ENCODE measurements at places on chromosomes 2 and 18.

DNA sequence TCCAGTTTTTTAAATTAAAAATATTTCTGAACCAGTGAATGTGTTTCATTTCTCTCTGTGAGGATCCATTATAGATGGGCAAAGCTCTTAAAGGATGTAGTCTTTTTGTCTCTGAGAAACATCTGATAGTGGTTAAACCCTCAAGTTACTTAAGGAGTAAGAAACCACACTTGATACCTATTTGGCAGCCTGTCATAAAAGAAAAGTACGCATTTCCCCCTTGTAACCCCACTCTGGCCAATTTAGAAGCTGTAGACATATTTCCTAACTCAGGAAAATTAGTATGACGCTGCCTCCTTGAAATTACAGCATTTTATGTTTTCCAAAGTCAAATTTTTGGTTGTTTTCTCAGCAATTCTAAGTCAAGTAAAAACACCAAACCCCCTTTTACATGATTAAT, 2.0 kb downstream of the STAT4 start:
- DNase-seq, result no peak

DNA sequence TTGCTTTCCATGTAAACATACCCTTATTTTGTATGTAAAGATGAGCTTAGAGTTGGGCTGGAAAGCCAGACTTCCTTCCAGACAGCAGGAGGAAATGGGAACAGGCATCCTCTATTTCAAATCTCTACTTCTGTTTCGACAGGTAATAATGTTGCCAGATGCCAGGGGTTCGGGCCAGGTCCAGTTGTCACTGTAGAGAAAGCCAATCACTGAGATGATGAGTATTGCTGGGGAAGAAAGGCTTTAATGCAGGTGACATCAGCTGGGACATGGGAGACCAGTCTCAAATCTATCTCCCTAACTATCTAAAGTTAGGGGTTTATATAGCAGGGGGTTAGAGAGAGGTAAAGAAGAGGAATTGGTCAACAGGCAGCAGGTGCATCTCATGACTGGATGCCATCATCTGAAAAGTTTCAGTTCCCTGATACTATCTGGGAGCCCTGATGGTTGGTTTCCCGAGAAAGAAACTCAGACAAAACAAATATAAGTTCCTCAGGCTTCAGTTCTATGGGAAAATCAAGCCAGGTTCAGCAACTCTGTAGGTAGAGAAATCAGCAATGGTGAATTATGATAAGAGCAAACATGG, 9.3 kb upstream of the MTCL1 start:
- DNase-seq, result no peak

GRCh38 chr2:172283476-172283875, 143.9 kb upstream of the ITGA6 start:
- DNase-seq, result no peak

DNA sequence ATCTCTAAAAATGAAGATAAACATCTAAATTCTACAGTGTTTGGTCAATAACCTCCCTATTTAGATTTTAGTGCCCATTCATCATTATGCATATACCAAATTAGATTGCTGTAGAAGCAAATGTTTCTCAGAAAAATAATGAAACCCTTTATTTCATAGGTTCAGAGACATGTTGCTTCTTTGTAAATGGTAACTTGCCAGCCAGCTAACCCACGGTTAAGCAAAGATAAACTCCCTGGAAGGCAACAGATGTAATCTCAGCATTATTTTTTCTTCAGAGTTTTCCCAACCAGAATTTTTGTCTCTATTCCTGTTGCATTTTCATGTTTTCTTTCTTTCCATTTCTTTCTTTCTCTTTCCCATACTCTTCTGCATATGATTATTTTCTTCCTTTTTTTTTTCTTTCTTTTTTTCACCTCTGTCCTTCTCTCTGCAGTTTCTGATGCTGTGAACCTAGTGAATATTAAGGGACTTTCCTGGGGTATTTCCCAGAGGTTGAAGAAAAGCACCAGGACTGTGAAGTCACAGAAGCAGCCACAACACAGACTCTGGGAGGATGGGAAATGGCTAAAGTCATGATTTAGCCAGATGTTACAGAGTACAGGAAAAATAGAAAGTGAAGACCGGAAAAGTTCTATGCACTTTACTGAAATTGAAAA, 50.0 kb upstream of the DSG1 start:
- DNase-seq, result no peak

- DNase-seq, result no peak
These were observed 8.1 kb downstream of the NBEAL1 start for GRCh38 chr2:203022751-203023150.

Measured in SIG-M5 (cell line).